ENCODE measurements at places on chromosomes 2 and 18.

DNA sequence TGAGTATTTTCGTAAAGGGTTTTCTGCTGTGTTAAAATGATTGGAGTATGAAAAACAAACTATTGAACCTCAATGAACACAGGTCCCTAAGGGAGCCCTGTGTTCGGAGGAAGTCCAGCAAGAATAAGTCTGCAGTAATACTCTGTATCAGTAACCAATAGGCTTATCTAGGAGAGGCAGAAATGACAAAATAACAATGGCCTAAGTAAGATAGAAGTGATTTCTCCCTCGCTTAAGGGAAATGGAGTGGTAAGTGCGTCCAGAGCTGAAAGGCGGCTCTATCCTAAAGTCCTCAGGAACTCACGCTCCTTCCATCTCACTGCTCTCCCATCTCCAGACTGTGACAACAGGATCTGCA lies 29.3 kb upstream of the MFSD6 start:
- no peak for DNase-seq

DNA sequence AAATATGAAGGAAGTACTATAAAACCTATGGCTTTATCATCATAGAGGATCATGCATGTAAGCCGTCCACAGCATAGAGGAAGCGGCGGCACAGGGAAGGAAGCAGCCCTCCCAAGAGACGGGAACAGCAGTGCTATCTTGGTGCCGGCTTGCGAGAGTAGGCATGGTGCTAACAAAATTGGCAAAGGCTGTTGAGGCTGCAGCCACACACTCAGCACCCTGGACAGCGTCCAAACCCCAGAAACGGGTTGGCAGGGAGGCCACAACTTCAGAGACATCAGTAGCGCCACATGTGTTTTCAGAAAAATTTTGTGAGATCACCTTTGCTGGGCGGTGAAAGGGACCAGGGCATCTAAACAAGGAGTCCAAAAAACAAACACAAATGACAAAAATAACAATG lies 37.7 kb downstream of the NETO1 start:
- DNase-seq = no peak

- no peak for DNase-seq
Observed at GRCh38 chr18:58064406-58064998, 20.5 kb downstream of the NEDD4L start.

DNA sequence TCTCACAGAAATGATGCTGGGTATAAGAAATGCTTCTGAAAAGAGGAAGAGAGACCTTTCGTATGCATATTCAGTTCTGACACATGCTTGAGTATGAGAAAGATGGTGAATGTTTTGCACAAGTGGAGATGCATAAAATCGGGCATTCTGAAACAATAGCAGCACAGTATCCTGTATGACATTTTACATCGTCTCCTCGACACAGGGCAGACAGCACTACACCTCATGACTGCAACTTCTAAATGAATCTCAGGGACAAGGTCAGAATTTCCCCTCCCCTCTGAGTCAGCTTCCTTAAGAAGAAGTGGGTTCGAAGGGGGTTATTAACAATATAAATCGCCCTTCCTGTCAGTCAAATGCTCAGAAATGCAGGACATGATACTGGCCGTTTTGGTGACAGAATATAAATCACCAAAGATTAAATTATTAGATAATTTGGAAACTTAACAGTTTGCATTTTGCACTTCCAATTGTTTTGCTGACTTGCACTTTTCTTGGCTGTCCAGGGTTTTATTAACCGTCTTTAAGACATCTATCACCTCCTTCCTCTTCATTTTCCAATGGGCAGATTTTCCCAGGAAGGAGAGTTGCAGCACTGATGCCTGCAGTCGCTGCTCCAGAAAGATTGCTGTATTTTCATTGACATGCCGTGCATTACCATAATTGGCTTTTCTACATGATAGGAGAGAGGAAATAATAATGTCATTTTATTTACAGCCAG lies 57.2 kb downstream of the TSHZ1 start:
- no peak for DNase-seq

DNA sequence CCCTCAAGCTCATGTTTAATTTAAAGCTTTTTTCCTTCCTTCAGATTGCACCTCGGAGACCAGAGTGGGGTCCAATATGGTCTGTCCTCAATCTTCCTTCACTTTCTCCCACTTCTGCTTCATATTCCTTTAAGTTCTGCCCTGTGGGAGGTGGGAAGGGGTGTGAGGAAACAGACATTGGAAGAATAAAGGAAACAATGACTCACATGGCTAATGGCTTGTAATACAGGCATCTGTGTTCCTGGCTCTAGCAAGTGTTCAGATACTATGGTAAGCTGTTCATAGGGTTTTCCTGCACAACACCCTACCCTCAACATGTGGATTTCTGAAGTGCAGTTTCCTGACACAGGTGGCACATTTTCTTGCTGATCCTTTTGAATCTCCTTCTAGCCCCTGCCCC lies 209.5 kb downstream of the PIK3C3 start:
- DNase-seq = no peak

DNA sequence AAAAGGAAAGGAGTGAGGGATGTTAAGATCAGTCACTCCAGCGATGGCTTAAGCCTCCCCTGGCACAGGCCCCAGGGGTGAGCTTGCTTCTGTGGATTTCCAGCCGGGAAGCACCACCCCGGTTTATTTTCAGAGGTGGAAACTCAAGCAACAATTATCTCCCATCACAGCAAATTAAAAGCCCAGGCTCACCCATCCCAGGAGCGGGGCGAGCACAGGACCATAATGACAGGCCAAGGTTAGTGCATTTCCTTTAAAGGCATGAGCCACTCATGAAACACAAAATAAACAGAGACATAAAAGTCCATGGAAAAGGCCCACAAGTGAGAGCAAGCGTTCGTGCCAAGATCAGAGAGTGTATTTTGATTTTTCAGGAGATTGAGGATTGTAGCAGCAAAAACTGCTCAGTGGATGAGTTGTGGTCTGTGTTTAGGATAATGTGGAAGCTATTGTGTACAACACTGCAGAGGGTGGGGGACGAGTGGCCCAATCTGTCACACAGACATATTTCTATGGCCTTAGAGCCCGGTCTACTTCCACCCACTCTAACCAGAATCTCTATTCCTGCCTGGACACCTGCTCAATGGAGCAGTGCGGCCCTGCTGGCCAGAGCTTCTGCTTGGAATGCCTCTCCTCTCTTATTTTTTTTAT lies 111.4 kb upstream of the CDC42EP3 start:
- DNase-seq = no peak

- peak; percentile 7 for DNase-seq
Observed at GRCh38 chr2:74261204-74261864, 62.9 kb downstream of the MTHFD2 start.

DNA sequence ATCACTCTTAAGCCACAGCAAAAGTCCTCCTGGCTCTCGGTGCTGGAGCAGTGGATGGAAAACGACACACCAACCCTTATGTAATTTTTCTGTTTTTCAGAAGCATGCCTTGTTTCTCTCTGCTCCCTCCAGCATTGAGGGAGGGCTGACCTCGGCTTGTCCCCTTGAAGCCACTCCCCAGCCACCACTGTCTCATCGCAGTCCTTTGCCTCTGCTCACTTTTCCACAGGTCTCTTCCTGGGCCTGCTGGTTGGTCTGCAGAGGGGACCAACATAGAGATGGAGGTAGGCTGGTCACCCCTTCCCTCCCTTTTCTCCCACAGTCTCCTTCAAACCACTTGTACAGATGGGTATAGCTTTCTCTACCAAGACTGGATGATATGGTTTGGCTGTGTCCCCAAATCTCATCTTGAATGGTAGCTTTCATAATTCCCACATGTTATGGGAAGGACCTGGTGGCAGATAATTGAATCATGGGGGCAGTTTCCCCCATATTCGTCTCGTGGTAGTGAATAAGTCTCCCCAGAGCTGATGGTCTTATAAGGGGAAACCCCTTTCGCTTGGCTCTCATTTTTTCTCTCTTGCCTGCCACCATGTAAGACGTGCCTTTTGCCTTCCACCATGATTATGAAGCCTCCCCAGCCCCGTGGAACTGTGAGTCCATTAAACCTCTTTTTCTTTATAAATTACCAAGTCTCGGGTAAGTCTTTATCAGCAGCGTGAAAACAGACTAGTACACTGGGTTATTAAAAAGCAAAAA lies 14.3 kb upstream of the RIOK3 start:
- DNase-seq = no peak

DNA sequence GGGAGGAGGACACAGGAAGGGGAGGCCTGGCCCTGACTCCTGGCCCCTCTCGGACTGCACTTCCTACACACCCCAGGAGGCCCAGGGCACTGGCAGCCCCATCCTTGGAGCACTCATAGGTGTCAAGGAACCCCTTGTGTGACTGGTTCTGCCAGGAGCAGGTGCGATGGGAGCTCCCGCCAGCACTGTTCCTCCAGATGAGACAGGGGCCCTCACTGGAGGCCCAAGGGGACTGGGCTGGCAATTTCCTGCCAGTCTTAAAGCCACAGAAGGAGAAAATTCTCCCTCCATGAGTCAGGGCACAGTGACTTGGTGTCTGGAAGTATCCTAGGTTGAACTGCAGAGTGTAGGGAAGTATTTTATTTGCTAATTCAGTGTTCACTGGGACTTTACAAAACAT lies 42.8 kb upstream of the MAL start:
- no peak for DNase-seq

- no peak for DNase-seq
Observed at GRCh38 chr2:215405722-215406581, 29.9 kb downstream of the FN1 start.

GRCh38 chr2:232387451-232388171 lies 9.1 kb downstream of the ALPP start:
- DNase-seq = no peak

GRCh38 chr2:156800065-156800653 lies 364.0 kb downstream of the GPD2 start:
- DNase-seq = no peak

GRCh38 chr2:1081451-1082225 lies 131.0 kb downstream of the SNTG2 start:
- no peak for DNase-seq

DNA sequence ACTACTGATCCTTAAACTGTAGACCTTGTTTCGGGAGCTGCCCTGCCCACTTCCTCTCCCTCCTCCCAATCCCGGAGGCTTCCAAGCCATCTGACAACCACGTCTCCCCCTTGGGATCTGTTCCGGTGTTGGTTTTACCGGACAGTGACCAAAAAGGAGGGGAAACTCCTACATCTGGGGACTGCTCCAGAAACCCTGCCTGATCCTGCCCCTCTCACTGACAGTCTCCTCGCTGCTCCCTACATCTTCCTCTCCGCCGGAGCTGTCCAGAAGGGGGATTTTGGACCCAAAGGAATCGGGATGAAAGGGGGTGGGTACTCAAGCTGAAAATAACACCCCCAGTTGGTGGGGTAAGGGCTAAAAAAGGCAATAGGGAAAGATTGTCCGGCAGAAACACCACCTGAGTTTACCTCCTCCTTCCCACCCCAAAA lies 1.5 kb downstream of the INO80D start:
- DNase-seq = peak; percentile 73

- no peak for DNase-seq
Observed at GRCh38 chr2:100948942-100949811, 52.9 kb upstream of the RPL31 start.

DNA sequence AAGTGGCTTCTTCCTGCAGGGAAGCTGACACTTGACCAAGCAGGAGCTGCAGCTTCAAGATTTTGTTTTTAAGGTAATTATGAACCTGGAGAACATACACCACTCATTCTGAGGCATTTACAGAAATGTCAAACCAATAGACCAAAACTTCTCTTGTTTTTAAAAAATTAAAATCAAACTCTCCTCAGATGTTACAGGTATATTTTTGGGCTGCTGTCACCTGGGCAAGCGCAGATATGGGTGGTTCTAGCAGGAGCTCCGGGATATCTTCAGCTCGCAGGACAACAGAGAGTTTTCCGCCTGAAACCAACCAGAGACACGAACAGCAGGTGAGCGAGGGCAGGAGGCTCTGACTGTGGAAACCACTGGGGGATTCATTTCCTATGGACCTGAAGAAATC lies 4.1 kb downstream of the LCT start:
- DNase-seq = no peak

- DNase-seq = no peak
Observed at GRCh38 chr2:71254776-71255175, 27.9 kb upstream of the PAIP2B start.

DNA sequence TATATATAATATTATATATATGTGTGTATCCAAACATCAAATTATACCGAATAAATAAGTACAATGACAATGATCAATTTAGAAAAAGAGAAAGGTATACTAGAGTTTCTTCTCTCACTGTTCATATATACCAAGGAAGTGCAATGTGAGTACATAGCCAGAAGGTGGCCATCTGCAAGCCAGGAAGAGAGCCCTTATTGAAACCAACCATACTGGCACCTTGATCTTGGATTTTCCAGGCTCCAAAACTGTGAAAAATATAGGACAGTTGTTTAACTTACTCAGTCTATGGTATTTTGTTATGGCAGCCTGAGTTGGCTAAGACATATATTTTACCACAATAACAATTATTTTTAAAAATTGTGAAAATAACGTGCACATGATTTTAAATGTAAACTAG lies 1490.2 kb upstream of the SLC39A10 start:
- DNase-seq = peak; percentile 4

DNA sequence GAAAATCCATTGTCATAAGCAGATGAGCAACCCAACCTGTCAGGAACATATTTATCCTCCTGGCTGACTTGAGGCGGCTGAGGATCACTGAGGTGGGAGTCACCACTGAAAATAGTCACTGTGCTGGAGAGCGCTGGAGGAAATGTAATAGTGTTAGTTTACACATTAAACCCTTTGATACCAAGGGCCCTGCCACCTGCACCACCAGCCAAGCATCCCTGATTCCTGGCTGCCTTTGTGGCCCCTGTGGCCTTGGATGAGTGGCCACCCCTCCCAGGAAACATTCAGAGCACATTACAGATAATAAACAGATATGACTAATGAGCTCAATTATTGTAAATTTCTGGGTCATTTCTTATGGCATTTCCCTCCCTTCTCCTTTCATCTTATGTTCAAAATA lies 105.9 kb downstream of the LYPD1 start:
- no peak for DNase-seq

DNA sequence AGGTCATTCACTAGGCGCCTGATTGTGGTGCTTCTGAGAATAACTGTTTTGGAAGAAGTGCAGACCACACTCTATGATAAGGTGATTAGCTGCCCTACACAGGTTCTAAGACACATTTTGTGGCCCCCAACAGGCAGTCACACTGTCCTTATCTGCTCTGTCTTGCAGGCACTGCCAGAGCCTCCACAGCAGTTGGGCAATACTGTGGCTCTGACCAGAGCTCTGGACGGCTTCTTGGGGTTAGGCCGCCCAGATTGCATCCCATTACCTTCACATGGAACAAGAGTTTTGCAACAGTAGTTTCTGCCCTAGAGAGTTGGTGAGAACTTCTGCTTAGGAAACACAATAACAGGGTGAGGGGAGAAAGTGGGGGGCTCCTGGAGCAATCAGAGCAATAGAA lies 22.7 kb downstream of the RUFY4 start:
- no peak for DNase-seq

DNA sequence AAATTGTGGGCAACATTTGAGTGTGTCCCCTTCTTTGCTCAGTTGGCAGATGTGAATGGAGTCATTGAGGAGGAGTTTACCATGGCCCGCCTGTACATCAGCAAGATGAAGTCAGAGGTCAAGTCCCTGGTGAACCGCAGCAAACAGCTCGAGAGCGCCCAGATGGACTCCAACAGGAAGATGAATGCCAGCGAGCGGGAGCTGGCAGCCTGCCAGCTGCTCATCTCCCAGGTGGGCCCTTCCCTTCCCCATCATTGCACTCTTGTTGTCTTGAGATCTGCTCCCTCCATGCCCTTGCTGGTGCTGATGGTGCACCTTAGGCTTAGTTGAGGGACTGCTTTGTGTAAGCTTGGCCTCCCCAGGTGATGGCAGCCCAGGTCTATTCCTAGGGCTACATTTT lies 47.5 kb upstream of the LYPD6B start:
- peak; percentile 32 for DNase-seq
